ENCODE measurements at places on chromosomes 13 and 19.

DNA sequence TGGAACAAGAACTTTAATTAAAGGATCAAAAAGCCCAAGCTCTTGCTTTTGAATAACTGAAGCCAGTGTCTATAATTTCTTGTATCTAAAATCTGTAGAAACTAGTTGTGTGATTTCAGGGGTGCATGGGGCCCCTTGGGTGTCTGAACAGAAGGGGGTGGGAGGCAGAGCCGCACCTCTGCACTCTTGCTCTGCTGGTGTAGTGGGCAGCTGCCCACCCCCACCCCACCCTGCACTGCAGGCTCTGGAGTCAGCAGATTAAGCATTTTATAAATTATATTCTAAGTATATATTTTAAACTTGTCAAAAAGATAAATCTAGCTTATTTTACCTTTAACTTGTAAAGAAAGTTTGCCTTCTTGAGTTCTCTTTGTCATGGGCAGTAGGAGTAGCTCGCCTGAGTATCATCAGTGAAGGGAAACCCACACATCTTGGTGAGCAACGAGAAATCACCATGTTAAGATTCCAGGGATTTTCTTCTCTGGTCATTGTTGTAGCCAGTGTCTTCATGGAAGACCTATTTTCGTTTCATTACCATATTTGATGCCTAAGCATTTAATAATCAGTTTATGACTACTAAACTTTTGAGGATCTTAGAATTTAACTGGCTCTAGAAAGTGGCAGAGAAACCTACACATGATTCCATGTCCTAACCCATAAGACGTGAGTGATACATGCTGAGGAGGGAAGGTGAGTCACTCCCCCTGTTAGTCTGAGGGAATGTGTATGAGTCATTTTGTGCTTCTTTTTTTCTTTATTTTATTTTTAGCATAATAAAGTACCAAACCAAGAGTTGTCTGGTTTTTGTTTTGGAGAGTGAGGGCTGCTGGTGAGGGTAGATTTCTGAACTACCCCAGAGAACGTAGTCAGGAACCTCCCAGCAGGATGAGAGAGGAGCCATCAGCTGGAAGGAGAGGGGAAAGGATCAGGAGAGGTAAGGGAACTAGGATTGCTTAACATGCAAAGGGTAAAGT, 7.7 kb downstream of the UBE2L5 start:
- DNase-seq, result peak; percentile 39

DNA sequence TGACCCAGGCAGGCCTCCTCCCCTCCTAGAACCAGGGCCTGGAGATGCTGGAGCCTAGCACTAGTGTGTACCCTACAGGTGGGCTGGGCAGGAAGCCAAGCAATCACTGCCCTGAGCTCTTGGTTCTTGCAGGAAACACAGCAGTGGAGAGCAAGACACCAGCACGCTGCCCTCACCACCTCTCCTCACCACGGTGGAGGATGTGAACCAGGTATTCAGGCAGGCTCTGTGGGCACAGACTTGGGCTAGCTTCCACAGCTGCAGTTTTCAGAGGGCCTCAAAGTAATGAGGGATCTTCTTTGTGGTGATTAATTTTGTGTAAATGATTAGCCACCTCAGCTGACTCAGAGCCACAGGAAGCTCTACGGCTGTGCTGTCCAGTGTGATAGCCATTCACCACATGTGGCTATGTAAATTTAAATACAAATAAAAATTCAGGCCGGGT, 13.6 kb upstream of the GPI start:
- no peak for DNase-seq

GRCh38 chr19:14402332-14403144, 16.6 kb downstream of the DDX39A start:
- DNase-seq, result no peak

- DNase-seq, result no peak
Observed at GRCh38 chr13:29509999-29510589, 85.4 kb downstream of the SLC7A1 start.

DNA sequence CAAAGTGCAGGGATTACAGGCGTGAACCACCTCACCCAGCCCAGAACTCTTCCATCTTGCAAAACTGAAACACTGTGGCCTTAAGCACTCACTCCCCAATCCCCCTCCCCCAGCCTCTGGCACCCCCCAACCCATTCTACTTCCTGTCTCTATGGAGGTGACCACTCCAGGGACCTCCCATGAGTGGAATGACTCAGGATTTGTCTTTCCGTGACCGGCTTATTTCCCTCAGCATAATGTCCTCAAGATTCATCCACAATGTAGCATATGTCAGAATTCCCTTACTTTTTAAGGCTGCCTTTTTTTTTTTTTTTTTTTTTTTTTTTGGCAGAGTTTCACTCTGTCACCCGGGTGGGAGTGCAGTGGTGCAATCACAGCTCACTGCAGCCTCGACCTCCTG, 3.6 kb upstream of the F2RL3 start:
- no peak for DNase-seq

GRCh38 chr13:41418731-41419130, 38.6 kb upstream of the RGCC start:
- DNase-seq, result no peak

DNA sequence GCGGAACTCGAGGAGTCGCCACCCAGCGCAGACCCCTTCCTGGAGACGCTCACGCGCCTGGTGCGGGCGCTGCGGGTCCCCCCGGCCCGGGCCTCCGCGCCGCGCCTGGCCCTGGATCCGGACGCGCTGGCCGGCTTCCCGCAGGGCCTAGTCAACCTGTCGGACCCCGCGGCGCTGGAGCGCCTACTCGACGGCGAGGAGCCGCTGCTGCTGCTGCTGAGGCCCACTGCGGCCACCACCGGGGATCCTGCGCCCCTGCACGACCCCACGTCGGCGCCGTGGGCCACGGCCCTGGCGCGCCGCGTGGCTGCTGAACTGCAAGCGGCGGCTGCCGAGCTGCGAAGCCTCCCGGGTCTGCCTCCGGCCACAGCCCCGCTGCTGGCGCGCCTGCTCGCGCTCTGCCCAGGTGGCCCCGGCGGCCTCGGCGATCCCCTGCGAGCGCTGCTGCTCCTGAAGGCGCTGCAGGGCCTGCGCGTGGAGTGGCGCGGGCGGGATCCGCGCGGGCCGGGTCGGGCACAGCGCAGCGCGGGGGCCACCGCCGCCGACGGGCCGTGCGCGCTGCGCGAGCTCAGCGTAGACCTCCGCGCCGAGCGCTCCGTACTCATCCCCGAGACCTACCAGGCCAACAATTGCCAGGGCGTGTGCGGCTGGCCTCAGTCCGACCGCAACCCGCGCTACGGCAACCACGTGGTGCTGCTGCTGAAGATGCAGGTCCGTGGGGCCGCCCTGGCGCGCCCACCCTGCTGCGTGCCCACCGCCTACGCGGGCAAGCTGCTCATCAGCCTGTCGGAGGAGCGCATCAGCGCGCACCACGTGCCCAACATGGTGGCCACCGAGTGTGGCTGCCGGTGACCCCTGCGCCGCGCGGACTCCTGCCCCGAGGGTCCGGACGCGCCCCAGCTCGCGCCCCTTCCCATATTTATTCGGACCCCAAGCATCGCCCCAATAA, 2.3 kb downstream of the AMH start:
- DNase-seq, result no peak
